ENCODE measurements at places on chromosomes 7 and 10.

- no peak for DNase-seq
Observed at GRCh38 chr7:221978-222715, 29.8 kb downstream of the FAM20C start.

GRCh38 chr7:92057375-92057774 lies 76.9 kb downstream of the CYP51A1 start:
- DNase-seq: no peak

- DNase-seq: no peak
Observed at GRCh38 chr7:14385074-14385473, 395.6 kb upstream of the ETV1 start.

GRCh38 chr7:131859147-131859821 lies 302.9 kb upstream of the PODXL start:
- peak; percentile 95 for DNase-seq

DNA sequence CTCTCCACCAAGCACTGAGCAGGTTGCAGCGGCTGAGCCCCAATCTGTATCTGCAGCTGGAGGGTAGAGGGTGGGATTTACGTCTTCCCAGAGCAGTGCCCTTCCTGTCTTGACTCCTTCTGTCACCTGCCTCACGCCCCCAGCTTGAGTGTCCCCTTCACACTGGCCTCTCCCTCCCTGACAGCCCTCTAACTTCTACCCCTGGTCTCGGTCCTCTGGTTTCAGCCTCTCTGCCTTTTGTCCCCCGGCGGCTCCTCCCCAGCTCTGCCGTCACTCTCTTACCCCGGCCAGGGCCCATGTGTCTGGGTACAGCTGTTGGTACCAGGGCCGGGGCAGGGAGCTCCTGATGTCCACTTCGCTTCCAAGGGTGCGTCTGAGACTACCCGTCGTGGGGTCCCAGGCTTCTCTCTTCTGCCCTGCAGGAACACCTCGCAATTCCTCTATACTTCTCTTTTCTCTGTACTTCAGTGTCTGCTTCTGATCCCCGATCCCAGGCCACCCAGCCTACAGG lies 654 bp downstream of the MUC3A start:
- no peak for DNase-seq

DNA sequence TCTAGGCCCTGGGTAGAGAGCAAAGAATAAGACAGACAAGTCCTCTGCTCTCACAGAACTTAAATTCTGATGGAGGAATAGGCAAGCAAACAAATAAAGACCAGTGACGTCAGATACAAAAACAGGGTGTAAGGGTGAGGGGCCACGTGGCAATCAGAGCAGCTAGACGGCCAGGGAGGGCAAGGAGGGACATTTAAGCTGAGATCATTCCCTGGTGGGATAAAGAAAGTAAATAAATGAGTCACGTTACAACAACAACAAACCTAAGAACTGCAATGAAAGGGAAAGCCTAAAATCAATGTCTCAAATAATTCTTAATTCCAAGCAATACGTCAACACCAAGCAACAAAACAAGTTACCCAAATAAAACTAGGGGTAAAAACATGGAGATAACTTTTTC lies 21.8 kb downstream of the STN1 start:
- no peak for DNase-seq

- DNase-seq: no peak
Observed at GRCh38 chr7:96833676-96834453, 124.2 kb upstream of the SEM1 start.

DNA sequence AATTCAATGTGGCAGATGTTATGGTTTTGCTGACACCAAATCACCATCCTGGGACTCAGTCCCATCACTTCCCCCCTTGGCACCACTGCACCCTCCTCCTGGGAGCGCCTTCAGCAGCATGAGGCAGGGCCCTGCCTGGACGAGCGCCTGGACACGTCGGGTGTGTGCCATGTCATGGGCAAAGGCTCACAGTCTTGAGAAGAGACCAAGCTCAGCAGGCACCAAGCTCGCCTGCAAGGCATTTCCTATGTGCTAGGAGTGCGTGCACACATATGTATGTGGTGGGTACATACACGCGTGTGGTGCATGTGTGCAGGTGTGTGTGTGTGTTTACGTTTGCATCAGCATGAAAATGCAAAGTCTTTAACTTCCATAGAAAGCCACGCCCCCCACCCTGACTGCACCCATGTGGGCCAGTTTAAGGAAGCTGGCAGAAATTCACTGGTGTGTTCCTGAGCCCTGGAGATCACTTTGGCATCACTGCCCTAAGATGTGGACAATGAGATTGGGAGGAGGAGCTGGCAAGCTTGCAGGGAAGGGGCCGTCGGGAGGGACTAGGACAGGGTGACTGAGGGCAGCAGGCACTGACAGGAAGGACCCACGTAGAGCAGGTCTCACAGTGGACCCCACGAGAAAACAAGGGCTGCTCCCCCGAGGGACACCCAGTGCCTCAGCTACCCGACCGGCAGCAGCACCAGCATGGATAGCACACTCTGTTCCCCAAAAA lies 169.9 kb upstream of the PPP2R2D start:
- DNase-seq: peak; percentile 72

DNA sequence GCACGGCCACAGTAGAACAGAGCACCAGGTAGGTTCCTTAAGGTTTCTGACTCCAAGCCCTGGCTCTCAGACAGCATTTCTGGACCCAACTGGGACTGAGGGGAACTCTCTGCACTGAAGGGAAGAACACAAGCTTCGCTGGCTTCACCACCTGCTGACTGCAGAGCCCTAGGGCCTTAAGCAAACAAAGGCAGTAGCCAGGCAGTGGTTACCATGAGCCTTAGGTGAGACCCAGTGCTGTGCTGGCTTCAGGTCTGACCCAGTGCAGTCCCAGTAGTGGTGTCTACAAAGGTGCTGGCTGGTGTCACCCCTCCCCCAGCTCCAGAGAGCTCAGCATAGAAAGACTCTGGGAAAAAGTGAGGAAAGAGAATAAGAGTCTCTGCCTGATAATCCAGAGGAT lies 59.5 kb downstream of the SIRT1 start:
- no peak for DNase-seq

GRCh38 chr7:5217396-5217795 lies 27.4 kb downstream of the WIPI2 start:
- no peak for DNase-seq

DNA sequence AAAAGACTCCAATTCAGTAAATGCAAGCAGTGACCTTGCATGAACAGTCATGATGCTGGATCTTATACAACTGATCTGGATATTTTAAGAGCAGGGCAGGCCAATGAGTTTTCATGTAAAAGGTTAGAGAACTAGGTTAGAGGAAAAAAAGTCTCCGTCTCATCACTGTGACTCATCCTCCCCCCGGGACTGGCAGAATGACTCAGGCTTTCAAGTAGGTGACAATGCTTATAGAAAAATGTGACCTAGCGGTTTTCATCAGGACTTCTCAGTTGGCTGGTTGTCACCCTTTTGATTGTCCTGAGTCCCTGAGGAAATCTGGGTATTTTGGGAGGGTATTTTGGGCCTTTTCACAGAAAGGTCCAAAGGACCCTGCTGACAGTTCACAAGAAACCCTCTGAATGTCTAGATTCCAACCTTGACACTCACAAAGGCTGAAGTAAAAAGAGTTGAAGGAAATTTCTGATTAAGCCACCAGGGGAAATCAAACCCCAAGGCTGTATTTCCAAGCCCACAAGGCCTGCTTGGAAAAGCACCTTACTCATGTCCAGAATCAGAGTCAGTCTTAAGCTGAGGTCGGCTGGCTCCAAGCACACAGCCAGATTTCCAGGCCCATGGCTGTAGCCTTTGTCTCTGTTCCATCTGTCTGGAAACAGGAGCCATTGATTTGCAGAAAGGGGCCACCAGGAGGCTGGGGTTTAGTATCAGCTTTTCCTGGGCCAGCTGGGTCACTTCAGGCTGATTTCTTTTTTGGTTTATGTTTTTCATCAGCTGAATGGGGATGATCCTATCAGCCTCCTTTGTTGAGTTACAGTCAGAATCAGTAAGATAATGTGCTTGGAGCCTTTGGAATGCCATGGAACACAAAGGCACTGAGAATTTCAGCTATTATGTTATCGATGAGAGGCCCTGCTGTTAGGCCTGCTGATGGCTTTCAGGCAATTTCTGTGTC lies 226.4 kb upstream of the HABP2 start:
- no peak for DNase-seq

GRCh38 chr7:17041324-17041723 lies 159.5 kb upstream of the AGR3 start:
- DNase-seq: no peak

GRCh38 chr7:25835197-25835596 lies 316.8 kb upstream of the NFE2L3 start:
- DNase-seq: no peak

- DNase-seq: no peak
Observed at GRCh38 chr7:121916211-121916610, 43.2 kb downstream of the PTPRZ1 start.

GRCh38 chr10:104638861-104639589 lies 2.1 kb upstream of the SORCS3 start:
- peak; percentile 90 for DNase-seq

- DNase-seq: no peak
Observed at GRCh38 chr10:2296179-2296891, 559.0 kb upstream of the ADARB2 start.

DNA sequence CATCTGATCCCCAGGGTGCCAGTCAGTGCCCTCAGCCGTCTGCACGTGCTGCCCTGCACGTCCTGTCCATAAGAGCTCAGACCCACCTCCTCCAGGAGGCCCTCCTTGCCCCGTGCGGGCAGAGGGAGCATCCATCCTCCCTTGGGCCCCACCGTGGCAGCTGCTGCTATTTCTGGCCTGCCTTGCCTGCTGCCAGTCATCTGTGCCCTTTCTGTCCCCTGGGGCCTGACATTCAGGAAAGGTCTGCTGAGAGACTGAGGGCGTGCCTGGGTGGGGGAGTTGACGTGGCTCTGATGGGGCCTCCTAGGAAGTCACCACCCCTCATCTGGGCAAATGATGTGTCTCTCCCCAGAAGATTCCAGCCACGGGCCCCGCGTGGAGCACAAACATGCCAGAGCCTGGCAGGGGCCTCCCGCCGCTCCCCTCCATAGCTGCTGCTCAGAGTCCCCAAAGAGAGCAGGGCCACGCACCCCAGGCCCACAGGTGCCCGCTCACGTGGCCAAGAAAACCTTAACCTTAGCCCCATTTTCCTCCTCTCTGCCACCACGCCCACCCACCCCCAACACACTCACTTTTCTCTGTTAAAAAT lies 21.8 kb downstream of the DPYSL4 start:
- no peak for DNase-seq

DNA sequence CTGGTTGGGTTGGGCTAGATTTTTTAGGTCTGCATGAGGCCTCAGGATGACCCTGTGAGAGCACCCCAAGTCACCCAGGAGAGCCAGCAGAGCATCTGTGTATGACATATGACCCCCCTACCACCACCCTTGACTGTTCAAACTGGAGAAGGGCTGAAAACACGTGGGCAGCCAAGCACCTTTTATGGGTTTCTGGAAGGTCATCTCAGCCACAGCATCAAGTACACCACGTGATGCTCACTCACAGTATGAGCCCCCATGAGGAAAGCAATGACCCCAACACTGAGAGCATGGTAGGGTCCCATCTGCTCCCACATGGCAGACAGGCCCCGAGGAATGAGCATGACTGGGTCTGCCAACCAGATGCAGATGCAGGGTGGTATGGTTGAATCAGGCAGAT lies 149.4 kb upstream of the GDF10 start:
- DNase-seq: no peak

GRCh38 chr7:130961128-130961601 lies 227.2 kb upstream of the KLF14 start:
- DNase-seq: no peak

DNA sequence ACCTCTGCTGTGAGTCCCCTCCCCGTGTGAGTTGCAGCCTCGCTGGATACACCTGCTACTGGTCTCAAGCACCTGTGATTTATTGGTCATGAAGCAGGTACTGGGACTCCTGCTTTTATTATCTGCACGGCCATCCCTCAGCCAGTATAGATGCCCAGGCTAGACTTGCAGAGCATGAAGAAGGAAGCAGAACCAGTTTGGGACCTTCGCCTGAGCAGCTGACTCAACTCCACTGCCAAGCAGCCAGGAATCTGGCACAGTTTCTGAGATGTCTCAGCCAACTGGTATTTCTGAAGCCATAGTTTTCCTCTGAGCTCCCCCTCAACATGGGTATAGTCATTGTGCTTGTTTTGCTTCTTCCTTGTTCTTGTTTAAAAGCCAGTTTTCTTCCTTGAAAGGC lies 28.0 kb upstream of the SLC39A12 start:
- peak; percentile 38 for DNase-seq

All from posterior cingulate gyrus (tissue), 11 donors.